Airway epithelial cell (primary cell): ENCODE measurements at places on chromosomes 16 and 17. TPM values are rescaled to one million over a fixed set of nuclear protein-coding genes. Genes with fewer than 3 reads are reported as not detected.

Gene CCL16
- not detected in 2 replicates for total RNA-seq

Gene CRHR1
- total RNA-seq: not detected in 2 replicates

Gene STUB1
- 193 and 214 TPM in 2 replicates for total RNA-seq

Gene WSCD1
- total RNA-seq: not detected in 2 replicates

Gene SPSB3
- 22.4 and 28.4 TPM in 2 replicates for total RNA-seq

Gene CCNF
- 19.6 and 22.9 TPM in 2 replicates for total RNA-seq

Gene CES3
- total RNA-seq: 0.99 and 1.5 TPM in 2 replicates

Gene LITAFD
- not detected in 2 replicates for total RNA-seq

Gene RNF112
- total RNA-seq: not detected in 2 replicates

Gene MYL4
- not detected in 2 replicates for total RNA-seq

Gene ZMYND15
- 0.28 TPM in 1 of 2 replicates, not detected in the other for total RNA-seq

Gene DNASE1L2
- 0.19 and 0.21 TPM in 2 replicates for total RNA-seq
